ENCODE measurements at places on chromosomes 1 and 21. TPM values are rescaled to one million over a fixed set of nuclear protein-coding genes. Genes with fewer than 3 reads are reported as not detected.
A peak's percentile ranks its signal among the peaks of the same experiment; 100 is the strongest.

GRCh38 chr1:154014154-154014907 lies 23.8 kb downstream of the RPS27 start:
- DNase-seq = peak; percentile 20

- DNase-seq = no peak
Observed at GRCh38 chr21:42981214-42981523, 6.8 kb downstream of the PKNOX1 start.

DNA sequence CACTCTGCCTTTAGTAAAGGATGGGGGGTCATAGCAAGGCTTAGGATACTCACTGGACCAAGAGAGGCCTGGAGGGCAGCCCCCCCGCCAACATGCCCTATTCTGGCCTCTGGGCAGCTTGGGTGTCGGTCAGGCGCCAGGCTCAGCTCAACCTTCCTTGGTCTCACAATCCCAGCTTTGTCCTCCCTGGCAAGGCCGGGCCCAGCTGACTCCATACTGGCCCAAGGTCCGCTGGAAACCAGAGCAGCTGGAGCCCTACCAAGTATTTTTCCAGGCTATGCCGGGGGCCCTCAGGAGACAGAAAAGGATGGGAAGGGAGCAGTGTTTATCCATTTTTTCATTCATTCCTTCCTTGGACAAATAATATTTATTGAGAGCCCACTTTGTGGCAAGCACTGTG lies 6.2 kb downstream of the FBXO2 start:
- no peak for DNase-seq

HSF2BP gene
- total RNA-seq = 0.50 TPM

SYT2 gene
- not detected for total RNA-seq

LCE7A gene
- not detected for total RNA-seq

- no peak for DNase-seq
Observed at GRCh38 chr1:66033781-66034180, 241.1 kb downstream of the PDE4B start.

GRCh38 chr1:8259498-8260290 lies 58.2 kb upstream of the SLC45A1 start:
- DNase-seq = no peak

- DNase-seq = no peak
Observed at GRCh38 chr1:17069452-17070162, 15.8 kb upstream of the SDHB start.

- DNase-seq = no peak
Observed at GRCh38 chr1:76129731-76130130, 55.2 kb downstream of the ST6GALNAC3 start.

ITLN1 gene
- not detected for total RNA-seq

DNA sequence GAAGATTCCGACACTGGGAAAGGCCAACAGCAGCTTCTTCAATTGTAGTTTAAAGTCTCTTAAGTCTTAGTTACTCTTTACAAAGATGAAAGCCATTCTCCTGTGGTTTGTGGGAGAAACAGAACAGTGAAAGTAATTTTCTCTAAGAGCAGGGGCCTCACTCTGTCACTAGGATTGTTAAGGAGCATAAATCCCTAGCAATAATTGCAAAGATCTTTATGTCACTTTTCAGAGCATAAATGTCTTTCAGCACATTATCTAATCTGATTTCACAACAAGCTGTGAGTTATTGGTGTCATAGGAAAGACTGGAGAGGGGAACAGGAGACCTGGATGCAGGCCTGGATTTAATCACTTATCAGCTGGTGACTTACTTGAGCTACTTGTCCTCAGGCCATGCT lies 32.4 kb upstream of the DUSP23 start:
- no peak for DNase-seq

GRCh38 chr1:68103884-68104554 lies 53.6 kb upstream of the DIRAS3 start:
- no peak for DNase-seq

- DNase-seq = no peak
Observed at GRCh38 chr1:14189381-14189780, 409.1 kb upstream of the KAZN start.

GRCh38 chr1:212722270-212722957 lies 22.8 kb upstream of the BATF3 start:
- peak; percentile 37 for DNase-seq

DNA sequence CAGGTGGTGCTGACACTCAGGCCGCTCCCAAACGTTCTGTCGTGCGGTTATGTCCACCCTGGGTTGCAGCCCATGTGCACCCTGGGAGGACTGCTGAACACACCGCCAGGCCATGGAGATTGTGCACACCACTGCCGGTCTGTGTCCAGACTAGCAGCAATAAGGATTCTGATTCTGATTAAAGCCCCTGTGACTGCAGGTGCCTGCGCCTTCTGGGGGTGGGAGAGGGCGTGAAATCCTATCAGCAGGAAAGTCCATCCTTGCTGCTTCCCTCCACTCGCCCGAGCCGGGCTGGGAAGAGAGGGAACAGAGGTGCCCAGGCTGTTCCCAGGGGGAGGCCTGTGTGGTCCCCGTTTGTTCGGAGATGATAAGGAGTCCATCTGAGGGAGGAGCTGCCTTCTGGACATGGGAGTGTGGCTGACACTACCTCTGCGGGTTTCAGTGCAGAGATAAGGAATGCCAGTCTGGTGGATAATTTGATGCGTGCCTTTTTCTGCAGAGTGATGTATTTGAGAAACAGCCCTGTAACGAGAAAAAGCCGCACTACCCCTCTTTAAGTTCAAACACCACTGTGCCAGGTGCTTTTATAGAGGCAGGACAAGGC lies 41.2 kb downstream of the BACE2 start:
- no peak for DNase-seq

- DNase-seq = no peak
Observed at GRCh38 chr1:163085041-163085903, 16.1 kb downstream of the RGS4 start.

- no peak for DNase-seq
Observed at GRCh38 chr1:90780981-90781380, 63.9 kb upstream of the BARHL2 start.

DNA sequence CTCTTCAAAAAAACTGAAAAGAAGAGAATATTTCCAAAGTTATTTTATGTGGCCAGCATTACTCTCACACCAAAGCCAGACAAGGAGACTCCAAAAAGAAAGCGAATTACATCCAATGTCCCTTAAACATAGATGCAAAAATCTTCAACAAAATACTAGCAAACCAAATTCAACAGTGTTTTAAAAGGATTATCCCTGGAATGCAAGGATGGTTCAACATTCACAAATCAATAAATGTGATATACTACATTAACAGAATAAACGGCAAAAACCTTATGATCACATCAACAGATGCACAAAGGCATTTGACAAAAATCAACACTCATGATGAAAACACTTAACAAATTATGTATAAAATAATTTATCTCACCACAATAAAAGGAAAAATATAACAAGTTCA lies 207.8 kb downstream of the DENND1B start:
- no peak for DNase-seq

DNA sequence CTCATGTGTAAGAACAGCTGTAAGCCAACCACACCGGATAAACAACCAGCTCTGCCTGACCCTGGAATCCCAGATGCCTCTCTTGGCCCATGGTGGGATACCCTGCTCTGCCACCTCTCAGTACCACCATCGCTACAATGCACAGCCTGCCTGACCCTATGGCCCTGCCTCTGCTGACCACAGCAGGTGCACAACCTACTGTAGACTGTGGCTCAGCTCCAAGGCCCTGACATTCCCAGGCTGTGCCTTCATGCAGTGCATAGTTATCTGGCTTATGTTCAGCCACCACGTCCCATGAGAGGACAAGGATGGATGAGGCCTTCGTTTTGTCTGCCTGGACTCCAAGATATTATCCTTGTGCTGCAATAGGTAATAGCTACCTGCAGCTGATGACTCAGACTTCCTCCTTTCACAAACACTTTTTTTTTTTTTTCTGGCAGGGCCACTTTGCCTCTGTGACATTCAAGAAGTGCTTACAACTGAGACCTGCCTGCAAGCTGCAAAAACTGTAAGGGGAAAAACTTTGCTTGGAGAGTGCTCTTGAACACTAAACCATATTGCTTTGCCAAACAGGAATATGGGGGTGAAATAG lies 177.7 kb downstream of the URB2 start:
- DNase-seq = no peak

DNA sequence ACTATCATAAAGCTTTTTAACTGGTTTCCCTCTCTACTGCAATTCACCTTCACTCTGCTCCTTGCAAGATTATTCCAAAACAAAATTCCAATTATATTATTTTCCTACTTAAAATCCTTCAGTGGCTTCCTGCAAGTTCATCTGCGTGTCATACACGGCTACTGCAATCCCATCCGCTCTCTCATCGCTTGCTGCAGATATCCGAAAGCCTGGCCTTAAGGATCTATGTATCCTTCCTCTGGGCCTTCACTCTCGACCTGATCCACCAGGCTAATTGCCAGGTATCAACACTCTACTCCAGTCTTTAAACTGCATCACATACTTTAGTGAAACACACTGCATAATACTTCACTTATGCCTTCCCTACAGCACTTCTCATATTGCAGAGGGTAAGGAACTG lies 44.0 kb downstream of the VAV3 start:
- DNase-seq = no peak

ZNF683 gene
- not detected for total RNA-seq

TFAP2E gene
- 0.76 TPM for total RNA-seq

LCE2C gene
- not detected for total RNA-seq

DNA sequence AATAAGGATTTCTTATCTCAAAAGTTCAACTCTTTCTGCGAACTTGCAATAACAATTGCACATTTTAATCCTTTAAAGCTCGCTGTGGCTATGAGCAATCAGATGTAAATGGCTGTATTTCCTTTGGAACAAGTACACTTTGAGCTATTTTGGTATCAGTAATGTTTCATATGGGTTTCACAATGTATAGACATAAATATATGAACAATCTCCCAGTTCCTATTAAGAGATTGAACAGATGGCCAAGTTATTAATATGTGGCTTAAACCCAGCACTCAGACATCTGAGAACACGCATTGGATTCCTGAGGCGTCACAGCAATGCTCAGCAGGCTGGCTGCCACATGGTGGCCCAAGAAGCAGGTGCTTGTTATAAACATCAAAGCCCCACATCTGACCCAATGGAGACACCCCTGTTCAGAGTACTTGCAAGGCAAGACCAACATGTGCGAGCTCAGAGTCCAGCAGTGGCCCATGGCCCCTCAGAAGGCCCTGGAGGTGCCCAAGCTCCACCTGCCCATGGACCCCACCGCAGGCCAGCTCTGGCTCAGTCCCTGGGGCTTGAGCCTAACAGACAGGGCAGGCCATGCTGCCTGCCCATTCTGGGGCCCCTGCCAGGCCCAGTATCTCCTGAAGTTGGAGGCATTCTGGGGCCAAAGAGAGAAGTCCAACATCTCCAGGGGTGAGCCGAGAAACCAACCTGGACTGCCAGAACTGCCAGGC lies 23.7 kb downstream of the PSMG1 start:
- DNase-seq = no peak

- DNase-seq = no peak
Observed at GRCh38 chr1:240242601-240243144, 151.0 kb downstream of the FMN2 start.

DNA sequence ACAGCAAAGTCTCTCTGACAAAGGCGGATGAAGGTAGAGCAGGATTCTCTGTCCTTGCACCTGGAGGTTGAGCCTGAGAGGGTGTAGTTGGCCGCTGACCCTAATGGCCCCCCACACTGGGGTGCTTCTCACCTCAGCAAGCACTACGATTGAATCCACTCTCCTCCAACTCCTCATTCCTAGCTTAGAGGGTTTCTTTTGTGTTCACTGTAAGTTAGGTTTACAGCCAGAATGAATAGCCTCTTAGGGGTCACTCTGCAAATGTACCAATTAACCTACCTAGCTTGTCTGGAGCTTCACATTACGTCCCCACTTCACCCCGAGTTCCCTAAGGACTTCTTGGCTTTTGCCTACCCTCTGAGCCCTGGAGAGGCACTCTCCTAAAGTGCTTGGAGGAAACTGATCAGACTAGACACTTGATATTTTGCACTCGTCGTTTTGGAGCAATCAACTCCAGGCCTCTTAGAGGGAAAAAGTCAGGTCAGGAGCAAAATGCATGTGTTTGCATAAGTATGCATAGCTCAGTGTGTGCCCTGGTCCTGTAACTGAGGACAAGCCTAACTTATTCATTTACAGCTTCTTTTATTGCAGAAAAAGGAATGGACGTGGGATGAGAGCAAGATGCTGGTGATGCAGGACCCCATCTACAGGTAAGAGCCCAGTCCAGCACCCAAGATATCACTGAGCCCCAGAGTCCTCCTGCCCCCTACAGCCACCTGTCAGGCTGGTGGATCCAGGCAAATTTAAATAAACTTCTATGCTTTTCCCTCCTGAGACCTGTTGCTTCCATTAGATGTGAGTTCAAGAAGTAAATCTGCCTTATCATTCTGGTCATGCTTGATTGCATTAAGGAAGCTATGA lies 76.4 kb downstream of the SPATA46 start:
- DNase-seq = no peak

DNA sequence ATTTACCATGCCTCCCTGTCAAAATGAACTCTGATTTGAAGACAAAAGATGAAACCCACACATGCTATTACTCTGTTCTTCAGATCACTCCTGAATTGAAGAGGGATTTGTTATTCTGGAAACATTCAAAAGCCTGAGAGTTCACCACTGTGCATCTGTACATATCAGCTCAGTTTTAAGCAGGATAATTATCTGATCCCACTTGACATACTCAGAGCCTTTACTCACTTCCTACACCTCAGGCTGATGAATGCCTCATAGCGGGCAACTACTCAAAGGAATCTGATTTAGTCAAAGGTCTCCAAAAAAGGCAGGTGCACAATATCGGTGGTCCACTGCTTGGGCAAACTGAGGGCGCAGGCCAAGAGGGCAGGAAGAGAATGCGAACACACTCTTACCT lies 47.5 kb upstream of the LPAR3 start:
- DNase-seq = no peak

UBL4B gene
- not detected for total RNA-seq

- no peak for DNase-seq
Observed at GRCh38 chr1:35570589-35571137, 2.5 kb upstream of the TFAP2E start.

- DNase-seq = no peak
Observed at GRCh38 chr21:44773291-44773932, 28.2 kb downstream of the UBE2G2 start.

DNA sequence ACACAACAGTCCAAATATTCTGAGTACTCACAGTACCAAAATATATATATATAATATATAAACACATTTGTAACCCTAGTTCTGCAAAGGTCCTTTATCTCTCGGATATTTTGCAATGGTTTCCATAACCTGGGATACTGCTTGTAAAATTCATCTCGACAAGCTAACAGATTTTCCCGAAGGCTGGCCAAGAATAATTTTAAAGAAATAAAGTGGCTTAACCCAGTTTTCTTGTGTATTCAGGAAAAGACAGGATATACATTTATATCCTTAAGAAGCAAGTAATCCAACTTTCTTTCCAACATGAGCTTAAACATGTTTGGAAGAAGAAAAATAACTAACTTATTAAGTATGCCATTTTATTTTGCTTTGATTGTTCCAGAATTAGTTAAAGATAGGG lies 348.7 kb upstream of the RUNX1 start:
- DNase-seq = no peak

DNA sequence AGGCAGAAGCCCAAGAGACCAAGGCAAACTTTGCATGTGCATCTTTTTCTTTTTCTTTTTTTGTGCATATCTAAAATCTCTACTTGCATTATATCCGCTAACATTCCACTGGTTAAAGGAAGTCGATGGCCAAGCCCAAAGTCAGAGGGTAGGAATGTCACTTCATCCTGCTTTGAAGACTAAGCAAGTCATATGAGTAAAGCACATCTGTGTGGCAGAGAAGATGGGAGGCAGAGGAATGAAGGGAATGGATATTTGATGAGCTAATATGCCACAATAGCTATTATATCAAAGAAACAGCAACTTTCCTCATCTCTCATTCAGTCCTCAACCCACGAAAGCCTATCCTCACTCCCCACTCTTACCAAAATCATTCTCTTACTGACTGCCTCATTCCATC lies 59.3 kb downstream of the RNF220 start:
- DNase-seq = no peak

All from activated CD4-positive, alpha-beta memory T cell treated with anti-CD3 and anti-CD28 coated beads for 36 hours (primary cell).